ENCODE measurements at places on chromosomes 1 and 21.

GRCh38 chr1:182565537-182565936, 23.5 kb downstream of the RNASEL start:
- DNase-seq, result no peak

GRCh38 chr1:44810101-44810761, 1.9 kb downstream of the BTBD19 start:
- DNase-seq, result no peak

DNA sequence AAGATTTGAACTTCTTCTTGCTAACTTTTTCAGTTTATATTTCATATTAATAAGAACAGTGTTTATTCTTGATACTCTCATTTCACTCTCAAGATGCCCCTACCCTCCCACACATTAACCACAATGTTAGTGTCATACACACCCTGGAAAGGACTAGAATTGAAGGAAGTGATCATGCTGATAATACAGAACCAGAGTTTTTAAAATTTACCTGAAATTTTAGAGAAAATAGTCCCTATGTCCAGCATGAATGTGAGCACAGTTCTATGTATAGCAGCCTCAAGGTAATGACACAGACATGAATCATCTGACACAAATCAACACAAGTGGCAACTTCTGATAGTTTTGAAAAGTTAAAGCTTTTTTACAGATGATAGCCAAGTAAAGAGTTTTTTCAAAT, 26.0 kb downstream of the RGS1 start:
- DNase-seq, result no peak

DNA sequence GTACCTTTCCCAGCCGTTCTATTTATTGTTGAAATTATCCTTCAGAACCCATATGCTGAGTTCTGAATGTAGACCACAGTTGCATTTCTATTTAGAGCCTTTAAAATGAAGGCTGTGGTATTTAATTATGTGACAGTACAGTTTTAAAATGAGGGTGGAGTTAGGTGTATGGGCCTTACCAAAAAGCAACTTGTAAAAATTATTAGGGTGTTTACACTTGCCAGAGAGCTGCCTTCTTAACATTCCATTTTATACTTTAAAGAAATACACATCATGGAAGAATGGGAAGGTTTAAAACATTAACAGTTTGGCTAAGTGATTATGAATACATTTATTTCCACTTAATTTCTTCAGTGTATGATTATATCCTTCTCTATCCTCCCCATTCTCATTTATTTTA, 75.7 kb downstream of the RASAL2 start:
- DNase-seq, result no peak

GRCh38 chr1:25573591-25573930, 30.2 kb downstream of the LDLRAP1 start:
- DNase-seq, result no peak

DNA sequence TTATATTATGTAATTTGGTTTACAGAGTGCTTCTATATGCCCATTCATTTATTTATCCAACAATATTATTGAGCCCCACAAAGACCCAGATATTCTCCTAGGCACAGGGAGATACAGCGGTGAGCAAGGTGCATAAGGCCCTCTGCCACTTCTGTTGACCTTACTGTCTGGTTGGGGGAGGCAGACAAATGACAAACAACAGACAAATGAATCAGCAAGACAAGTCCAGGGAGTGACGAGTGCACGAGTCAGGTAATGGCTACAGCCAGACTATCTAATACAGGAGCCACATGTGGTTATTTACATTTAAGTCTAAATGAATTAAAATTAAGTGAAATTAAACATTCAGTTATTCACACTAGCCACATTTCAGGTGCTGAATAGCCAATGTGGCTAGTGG, 22.0 kb upstream of the BCAR3 start:
- DNase-seq, result no peak

DNA sequence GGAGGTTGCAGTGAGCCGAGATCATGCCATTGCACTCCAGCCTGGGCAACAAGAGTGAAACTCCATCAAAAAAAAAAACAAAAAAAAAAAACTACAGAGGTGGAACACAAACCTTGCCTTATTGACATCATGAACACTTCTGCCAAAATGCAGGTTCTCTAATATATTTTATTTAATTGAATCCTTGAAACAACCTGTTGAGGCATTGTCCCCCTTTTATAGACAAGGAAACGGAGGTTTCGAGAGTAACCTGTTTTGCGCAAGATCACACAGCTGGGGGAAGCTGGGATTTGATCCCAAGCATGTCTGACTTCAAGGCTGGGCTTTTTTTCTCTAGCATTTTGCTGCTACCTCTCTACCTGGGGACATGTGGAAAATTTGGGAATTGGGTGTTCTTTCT, 2.8 kb downstream of the SZRD1 start:
- DNase-seq, result no peak

- no peak for DNase-seq
These were observed 62.7 kb downstream of the CAPN2 start for GRCh38 chr1:223775054-223775453.

- no peak for DNase-seq
These were observed 96.5 kb upstream of the CAMK1G start for GRCh38 chr1:209486861-209487593.

DNA sequence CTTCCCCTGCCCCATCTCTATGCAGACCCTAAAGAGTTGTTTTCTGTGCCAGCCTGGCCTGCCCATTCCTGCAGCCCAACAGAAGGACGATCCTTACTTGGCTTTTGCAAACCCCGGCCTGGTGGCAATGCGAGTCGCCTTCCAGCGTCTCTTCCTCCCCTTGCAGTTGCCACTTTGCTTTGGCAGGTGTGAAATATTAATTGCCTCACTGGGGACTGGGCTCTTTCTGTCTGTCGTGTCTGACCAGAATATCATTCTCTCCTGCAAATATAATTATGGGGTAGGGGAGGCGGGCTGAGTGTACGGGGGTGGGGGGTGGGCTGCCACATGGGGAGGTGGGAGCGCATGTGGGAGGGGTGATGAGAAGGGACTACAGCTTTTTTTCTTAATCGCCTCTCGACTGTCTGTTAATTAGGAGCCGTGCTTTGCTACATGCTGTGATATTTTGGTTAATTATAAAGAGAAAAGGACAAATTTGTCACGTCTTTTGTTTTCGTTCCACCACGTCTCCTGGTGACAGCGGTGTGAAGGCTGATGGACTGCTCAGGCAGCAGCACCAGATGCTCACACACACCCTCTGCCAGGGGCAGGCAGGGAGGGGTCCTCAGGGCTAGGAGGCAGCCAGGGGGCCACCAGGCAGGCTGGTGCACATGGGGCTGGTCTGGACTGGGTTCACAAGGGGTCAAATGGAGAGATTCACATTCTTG, 80.1 kb upstream of the CD34 start:
- no peak for DNase-seq

GRCh38 chr21:24280596-24280995, 1326.7 kb downstream of the MRPL39 start:
- no peak for DNase-seq

DNA sequence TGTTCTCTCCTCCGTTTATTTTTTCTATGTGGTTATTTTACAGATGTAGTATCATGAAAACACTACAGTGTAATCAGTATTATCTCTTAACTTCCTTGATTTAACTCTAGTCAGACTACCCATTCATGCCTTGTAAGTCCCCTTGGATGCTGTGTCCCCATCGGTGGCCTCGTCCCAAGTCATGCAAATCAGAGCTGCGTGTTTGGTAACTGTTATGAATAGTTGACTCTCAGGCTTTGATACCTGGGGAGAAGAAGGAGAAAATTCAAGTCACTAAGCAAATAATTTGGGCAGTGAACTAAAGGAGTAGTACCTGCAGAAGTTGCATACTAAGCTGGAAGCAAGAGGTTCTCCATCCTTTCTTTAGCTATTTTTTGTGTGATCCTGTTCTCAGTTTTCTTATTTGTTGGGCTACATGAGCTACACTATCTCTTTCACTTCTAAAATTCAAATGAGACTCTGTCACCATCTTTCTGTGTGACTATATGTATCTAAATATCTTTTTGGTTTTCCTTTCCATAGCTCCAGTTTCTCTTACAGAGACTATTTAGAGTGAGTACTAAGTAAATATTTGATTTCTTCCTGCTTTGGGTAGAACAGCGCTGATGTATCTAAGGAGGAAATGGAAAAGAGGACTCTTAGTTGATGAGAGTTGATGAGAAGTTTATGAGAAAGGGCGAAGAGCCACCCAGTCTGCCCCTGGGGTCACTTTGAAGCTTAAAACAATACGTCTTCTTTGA, 50.9 kb downstream of the VANGL2 start:
- DNase-seq, result no peak

DNA sequence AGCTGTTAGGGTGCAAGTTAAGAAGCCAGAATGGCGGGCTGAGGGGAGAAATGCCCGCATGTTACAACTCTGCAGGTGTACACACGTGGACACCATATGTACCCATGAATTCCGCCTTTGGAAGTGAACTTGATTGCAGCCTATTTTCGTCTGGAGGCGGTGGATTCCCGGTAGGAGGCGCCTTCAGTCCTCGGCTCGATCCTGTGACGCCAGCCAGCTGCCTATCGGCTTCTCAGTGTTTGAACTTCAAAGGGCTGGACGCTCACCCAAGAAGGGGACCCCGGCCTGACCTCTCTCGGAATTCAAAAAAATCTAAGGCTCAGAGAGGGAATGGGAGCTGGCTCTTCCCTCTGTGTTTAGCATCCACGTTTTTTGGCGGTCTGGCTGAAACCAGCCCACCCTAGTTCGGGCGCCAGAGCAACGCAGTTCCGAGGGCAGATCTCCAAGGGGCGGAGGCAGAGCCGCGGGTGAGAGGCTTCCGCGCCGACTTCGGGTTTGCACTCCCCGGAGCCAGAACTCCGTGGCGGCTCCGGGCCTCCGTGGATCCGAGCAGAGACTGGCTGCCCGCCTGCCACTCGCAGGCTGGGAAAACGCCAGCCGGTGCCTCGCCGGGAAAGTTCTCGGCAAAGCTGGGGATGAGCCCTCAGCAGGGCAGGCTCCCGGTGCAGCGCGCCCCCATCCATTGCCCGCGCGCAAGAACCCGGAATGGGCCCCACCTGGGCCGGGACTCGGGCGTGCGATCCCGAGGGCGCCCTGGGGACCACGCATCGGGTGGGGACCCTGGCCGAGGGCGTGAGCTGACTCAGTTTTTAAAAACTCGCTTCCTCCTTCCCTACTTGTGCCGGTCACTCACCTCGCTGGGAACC, 996 bp upstream of the TMEM51 start:
- DNase-seq, result peak; percentile 42

- no peak for DNase-seq
These were observed 164.9 kb downstream of the ST6GALNAC3 start for GRCh38 chr1:76239470-76239918.

DNA sequence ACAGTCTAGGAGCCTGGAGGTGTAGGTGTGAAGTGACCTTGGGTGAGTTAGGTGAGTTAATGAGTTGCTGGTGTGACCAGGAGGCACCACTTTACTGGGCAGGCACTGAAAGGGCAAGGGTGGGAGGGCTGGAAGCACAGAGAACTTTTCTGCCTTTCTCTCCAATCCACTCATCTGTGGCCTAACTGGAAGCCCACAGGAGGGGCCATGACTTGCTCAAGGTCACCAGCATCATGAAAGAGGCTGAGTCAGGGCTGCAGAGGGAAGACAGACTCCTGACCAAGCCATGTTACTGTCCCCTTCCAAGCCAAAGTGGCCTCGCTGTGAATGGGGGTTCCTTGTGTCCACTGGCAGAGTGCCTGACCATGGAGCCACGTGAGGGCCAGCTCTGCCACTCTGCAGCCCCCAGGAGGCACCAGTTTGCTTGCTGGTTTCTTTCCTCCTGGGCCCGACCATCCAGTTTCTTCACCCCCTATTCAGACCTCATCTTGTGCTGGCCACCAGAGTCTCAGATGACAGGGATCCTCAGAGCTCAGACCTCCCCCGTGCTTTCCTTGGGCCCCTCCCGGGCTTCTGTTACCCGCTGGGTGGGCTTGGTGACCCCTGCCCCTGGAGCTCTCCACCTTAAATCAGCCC, 4.3 kb upstream of the BSND start:
- DNase-seq, result no peak

DNA sequence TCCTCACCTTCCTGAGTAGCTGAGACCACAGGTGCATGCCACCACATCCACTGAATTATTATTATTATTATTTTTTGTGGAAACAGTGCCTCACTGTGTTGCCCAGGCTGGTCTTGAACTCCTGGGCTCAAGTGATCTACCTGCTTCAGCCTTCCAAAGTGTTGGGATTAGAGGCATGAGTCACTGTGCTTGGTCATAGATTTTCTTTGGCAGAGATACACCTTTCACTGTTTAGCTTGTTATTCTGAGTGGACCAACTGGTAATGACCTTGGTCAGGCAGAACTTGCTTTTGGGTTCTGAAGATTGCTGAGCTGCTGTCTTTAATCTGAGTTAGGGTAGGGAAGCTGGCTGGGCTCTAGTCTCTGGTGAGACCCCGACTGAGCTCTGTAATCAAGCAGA, 66.8 kb downstream of the DNAH14 start:
- DNase-seq, result no peak

- DNase-seq, result no peak
These were observed 99.6 kb downstream of the ELAVL4 start for GRCh38 chr1:50208315-50208714.

- no peak for DNase-seq
These were observed 39.9 kb downstream of the KCNC4 start for GRCh38 chr1:110250008-110250407.

DNA sequence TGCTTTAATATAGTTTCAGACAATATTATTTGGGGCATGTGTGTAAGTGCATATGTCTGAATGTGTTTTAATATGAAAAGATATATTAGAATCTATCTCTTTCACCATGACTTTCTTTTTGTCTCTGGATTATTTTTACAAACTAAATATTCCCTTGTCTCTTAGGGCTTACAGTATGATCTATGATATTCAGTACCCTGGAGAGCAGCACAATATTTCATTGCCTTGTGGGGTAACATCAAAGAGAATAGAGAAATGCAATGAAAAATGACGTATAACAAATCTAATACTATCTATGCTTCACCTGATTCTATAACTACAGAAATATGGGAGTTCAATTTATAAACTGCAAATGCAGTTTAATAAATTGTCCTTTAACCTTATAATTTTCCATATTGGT, 2084.5 kb downstream of the MRPL39 start:
- DNase-seq, result no peak

DNA sequence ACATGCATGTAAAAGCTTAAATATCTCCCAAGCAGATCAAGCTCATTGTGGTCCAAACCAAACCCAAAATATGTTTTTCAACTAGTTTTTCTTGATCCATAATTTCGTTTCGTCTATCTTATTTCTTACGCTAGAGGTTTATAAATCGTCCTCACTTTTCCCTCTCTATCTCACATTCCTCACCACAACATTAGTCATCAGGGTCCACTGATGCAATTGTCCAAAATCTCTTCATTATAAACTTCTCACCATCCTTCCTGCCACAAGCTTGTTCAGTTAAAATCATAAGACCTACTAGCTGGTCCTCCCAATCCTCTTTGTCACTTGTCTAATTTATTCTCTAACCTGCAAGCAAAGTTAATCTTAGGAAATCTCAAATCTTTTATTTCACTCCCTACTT, 173.0 kb upstream of the PALMD start:
- no peak for DNase-seq

DNA sequence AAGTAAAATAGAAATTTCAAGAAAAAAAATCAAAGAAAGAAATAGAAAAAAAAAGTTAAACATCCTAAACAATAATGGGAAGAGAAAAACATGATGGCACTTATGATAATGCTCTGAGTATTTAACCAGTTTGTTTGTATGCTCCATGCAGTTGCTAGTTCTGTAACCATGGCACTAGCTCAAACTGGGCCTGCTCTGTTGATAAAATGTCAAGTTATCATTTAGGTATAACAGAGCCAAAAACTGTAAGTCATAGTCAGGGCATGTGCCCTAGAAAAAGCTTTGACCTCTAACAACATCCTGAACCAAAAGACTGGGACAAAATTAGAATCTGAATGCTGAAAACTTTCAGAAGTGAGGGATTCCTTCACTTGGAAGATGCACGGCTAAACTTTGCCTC, 148.9 kb downstream of the KCNT2 start:
- no peak for DNase-seq
